ENCODE measurements at places on chromosomes 1 and 21.

- DNase-seq: no peak
Observed at GRCh38 chr1:55402671-55403464, 187.7 kb upstream of the USP24 start.

DNA sequence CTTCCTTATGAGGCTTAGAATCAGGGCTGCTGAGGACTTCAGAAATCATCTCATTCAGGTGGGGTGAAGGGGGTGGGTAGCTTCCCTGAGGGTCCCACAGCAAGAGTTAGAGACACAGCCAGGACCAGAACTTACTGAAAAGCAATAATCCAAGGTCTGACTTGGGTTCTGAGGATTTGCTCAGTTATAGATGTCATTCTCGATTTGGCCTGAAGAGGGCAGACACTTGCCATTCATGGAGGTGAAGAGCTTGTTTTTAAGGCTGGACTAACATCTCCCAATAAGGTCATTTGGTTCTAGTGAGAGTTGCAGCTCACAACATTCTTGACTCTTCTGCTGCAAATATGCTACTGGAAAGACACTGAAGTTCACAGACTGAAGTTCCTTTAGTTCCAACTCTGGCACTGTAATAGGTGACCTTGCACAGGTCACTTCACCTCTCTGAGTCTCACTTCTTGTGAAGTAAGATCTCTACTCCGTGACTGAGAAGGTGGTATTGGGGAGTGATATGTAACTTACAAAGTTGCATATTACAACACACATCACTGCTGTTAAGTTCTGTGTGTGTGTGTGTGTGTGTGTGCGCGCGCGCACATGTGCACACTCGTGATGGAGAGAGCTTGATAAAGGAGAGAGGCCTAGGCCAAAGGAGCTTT lies 69.8 kb upstream of the DIRAS3 start:
- DNase-seq: peak; percentile 80

- DNase-seq: peak; percentile 21
Observed at GRCh38 chr1:199054694-199055093, 415.9 kb downstream of the PTPRC start.

DNA sequence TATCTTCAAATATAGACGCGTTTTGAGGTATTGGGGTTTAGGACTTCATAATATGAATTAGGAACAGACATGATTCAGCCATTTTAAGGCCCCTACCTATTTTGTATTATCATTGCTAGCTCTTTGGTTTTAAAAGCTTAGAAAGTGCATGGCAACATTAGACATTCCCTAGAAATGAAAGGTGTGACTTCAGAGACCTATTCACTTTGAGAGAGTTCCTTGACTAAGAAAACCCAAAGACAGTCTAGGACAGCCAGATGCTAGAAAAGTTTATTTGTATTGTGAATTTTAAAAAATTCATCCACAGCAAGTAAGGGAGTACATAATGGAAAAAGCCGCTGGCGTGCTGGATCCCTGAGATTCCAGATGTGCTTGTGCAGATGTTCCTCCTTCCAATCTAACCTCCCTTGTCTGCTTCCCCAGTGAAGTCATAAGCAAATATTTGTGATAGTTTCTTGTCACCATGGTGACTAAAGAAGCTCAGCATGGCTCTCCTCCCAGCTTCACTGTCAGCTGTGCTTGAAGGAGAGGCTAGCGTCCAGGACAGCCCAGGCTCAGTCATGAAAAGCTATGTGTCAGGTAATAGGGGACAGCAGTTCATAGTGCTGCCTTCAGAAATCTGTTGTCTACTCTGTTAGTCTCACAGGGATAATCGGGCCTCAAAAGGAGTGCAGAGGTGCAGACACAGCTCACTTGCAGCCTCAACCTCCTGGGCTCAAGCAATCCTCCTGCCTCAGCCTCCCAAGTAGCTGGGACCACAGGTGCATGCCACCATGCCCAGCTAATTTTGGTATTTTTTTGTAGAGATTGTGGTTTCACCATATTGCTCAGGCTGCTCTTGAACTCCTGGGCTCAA lies 34.8 kb downstream of the KPNA6 start:
- peak; percentile 47 for DNase-seq

- no peak for DNase-seq
Observed at GRCh38 chr1:223179786-223180185, 36.7 kb upstream of the TLR5 start.

GRCh38 chr1:109909561-109909960 lies 1.1 kb upstream of the CSF1 start:
- DNase-seq: no peak

- DNase-seq: no peak
Observed at GRCh38 chr1:156148216-156148615, 5.2 kb upstream of the SEMA4A start.

DNA sequence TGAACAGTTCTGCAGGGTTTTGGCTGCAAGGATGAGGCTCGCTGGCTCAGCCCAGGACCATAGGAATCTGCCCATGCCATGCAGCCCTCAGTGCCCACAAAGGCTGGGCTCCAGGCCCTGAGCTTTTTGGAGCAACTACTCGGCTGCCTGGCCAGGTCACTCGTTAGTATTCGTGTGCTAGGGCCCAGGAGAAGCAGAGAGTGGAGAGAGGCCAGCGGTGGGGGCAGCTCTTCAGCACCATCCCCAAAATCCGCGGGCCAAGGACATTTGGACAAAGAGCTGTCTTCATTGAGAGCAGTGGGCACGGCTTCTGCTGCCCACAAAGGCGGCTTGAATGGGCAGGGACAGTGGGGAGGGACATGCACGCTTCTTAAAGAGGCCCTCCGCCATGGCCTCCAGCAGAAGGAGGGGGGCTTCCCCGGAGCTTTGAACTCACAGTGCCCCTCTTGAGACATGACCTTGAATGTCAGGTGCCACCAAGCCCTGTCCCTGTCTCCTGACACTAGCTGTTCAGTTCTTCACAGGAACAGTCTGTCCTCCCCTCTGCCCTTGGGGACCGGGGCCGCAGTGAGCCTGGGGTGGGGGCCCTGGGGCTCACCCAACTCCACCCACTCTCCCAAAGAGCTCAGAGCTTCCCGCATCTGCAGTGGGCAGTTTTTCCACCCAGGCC lies 106.1 kb upstream of the ARHGEF16 start:
- no peak for DNase-seq

DNA sequence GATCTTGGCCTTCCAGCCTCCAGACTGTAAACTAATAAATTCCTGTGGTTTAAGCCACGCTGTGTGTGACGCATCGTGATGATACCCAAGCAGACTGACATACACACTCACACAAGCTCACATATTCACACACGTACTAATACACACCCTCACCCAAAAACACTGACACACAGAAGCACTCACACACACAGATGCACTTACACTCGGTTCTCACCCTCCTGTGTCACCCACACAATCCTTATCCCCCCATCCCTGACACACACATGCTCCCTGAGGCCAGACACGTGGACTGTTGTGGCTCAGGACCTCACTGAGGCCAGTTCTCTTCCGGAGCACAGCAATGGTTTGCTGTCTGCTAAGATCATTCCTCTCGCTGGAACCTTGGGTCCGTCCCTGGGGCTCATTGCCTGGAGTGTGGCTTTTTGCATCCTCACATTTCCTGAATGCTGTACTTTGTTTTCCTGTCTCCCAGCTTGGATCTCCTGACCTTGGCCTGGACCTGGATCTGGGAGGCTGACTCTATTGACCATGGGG lies 76.9 kb upstream of the LYST start:
- peak; percentile 95 for DNase-seq

- no peak for DNase-seq
Observed at GRCh38 chr21:26597981-26598380, 24.9 kb upstream of the CYYR1 start.

GRCh38 chr21:43273016-43273707 lies 104.4 kb downstream of the CRYAA start:
- DNase-seq: no peak

GRCh38 chr1:15958793-15959192 lies 17.1 kb downstream of the ZBTB17 start:
- no peak for DNase-seq

DNA sequence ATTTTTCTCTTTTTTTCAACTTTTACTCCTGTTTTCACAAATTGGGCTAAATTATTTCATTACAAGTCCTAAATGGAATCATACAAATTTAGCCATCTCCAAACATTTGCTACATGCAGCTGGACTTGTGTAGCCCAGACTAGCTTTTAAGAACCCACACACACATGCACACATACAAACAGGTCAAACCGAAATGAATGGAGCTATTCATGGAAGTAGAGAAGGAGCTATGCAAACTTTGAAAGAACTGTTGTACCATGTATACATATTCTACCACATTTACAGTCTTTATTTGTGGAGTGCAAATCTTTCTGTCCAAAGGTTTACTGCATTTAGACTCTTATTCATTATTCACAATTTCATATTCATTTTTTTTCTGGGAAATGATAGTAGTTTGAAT lies 189.1 kb upstream of the RNPC3 start:
- no peak for DNase-seq

DNA sequence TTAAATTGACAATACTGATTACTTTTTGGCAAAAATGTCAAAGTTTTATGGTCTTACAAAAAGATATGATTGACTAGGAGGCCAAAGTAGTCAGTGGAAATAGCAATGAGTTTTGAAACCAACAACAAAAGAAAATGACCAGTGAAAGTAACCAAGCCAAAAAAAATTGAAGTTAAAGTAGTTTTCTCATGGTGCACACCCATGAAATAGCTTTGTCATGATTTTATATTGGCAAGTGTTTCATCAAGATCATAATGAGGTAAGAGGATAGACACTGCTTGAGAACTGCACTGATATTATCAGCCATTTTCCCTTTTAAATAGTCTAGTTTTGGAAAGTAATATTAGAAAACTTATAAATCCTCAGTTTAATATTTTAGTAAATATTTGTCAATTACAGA lies 206.2 kb upstream of the ADAMTS5 start:
- no peak for DNase-seq

- DNase-seq: peak; percentile 32
Observed at GRCh38 chr1:229251185-229251584, 19.7 kb upstream of the RAB4A start.

GRCh38 chr1:192010406-192010805 lies 147.9 kb upstream of the RGS18 start:
- peak; percentile 58 for DNase-seq

DNA sequence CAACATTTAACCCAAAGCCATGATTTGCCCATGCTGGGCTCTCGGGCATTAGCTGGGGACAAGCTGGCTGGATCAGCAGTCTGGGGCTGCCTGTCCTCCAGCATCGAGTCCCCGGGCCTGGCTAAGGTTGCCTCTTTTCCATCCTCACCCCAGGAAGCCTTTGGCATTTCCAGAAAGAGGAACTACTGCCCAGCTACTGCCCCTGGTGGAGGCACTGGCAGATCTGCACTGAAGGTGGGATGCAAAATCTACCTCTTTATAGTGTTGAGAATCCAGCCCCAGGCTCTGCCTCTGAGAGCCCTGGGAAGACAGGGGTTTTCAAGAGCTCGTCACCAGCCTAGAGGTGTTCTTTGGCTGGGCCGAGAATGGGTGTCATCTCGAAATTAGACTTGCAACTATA lies 635.9 kb downstream of the MATN1 start:
- no peak for DNase-seq

DNA sequence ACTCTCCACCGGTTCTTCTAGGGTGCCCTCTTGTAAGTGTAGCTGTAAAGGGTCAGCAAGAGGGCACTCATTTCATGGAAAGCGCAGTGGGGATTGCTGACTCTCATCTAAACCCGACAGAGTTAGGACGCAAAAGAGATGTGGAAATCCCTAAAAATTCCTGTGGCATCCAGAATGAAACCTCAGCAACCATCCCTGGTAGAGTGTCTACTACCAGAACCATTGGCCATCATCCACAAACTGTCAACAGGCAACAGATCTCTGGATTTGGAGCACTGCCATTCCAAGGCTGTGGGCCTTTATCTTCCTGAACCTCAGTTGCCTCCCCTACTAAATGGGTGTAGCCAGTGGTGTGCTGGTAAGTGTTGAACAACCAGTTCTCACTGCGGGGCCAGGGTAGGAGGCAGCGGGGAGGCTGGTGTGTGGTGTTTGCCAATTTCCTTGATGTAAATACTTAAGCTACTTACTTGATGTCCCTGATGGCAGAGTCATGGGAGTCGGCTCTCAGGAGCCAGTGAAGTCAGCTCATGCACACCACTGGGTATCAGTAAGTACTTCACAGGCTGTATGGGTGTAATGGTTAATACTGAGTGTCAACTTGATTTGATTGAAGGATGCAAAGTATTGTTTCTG lies 195.8 kb downstream of the KAZN start:
- DNase-seq: no peak

- DNase-seq: peak; percentile 100
Observed at GRCh38 chr1:185208626-185209180, 51.7 kb downstream of the SWT1 start.

DNA sequence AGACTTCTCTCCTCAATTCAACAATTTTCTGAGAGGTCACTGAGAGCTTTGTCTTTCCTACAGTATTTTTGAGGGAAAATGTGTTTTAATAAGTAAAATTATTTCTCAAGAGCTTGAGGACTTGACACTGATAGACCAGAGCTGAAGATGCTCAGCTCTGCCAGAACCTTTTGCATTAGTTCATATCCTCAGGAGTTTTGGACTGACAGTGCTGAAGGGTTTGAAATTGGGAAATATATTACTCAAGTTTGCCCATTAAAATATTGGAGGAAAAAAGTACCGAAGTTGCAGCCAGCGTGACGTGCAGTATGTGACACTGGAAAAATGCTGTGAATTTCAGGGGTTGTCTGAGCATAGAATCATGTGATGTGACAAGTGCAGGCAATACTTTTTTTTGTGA lies 346.6 kb upstream of the DPYD start:
- DNase-seq: no peak

GRCh38 chr1:168913711-168914463 lies 184.9 kb upstream of the DPT start:
- no peak for DNase-seq

- no peak for DNase-seq
Observed at GRCh38 chr1:60547821-60548220, 474.3 kb upstream of the C1orf87 start.

- no peak for DNase-seq
Observed at GRCh38 chr1:70948396-70949017, 99.1 kb downstream of the PTGER3 start.

DNA sequence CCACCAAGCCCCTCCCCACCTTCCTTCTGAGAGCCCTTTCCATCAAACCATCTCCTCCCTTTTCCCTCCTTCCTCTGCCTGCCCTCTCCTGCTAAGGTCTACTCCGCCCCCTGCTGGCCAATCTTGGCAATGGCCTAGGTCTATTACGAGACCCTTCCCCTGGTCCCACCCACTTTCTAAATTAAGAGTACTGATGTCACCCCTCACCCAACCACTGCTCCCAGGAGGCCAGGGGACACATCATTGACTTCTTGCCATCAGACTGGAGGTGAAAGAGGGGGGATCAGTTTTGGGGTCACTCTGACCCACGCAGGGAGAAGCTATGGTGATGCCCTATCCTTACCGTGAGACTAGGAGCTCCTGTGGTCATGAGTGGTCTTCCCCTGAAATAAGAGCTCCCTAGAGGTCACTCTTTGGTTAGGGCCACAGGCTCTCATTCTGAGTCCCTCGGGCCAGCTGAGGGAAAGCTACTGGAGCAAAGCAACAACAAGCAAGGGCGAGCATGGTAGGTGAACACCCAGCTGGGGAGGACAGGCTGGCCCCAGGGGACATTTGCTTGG lies 34.6 kb upstream of the S100A7 start:
- peak; percentile 46 for DNase-seq

All from amniotic epithelial cell (primary cell).